ENCODE measurements at places on chromosomes 7 and 10.

DNA sequence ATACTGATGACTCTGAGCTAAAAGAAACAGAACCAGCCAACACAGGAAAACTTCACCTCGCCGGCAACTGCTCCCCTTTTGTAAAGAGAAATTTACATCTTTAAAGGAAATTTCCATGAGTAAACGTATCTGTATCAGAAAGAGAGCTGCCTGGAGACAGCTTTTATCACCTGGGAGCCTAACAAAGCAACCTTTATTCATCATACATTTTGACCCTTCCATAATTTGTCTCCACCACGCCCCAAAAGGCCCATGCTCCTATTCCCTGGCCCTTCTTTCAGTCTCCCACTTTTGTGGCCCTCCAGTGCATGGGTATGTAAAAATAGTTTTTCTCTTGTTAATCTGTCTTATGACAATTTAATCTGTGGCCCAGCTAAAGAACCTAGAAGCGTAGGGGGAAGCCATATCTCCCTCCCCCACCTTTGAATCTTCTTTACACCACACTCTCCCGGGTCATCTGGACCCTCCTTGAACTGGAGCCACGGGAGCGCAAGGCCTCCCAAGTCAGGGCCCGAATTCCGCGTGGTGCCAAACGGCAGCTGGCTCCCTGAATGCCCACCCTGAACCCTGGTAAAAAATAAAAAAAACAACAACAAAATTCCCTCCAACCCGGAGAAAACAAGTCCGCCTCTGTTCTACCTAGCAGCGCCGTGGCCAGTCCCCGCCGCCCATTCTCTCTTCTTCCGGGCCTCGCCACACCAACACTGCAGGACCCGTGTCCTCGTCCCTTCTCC lies 15.4 kb upstream of the FKBP9 start:
- DNase-seq: no peak

GRCh38 chr7:141452911-141453310 lies 98.3 kb upstream of the AGK start:
- no peak for DNase-seq

DNA sequence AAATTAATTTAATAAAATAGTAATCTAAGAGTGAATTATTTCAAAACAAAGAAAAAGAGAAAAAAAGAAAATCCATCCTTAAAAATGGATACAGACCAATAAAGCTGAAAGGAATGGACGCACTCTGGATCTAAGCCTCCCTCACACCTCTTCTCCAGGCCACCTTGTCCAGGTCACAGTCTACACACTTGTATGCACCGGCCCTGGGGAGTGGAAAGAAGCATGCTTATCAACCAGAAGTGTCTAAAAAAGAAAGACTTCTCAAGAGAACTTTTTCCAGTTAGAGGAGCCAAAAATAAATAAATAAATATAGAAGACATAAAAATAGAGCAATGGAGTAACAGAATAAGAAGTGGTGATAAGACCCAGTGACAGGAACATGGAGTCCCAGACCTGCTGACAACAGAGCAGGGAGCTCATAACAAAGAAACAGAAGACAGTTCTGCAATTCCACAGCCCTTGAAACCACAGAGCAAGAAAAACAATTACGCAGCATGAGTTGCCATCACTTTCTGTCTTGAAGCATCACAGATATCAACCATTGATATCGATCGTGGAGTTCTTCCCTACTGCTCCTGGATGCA lies 311.7 kb upstream of the NFE2L3 start:
- DNase-seq: no peak

GRCh38 chr10:13417459-13418126 lies 69.5 kb upstream of the SEPHS1 start:
- no peak for DNase-seq

- DNase-seq: no peak
Measured at GRCh38 chr10:125133696-125134482, 26.5 kb downstream of the CTBP2 start.

DNA sequence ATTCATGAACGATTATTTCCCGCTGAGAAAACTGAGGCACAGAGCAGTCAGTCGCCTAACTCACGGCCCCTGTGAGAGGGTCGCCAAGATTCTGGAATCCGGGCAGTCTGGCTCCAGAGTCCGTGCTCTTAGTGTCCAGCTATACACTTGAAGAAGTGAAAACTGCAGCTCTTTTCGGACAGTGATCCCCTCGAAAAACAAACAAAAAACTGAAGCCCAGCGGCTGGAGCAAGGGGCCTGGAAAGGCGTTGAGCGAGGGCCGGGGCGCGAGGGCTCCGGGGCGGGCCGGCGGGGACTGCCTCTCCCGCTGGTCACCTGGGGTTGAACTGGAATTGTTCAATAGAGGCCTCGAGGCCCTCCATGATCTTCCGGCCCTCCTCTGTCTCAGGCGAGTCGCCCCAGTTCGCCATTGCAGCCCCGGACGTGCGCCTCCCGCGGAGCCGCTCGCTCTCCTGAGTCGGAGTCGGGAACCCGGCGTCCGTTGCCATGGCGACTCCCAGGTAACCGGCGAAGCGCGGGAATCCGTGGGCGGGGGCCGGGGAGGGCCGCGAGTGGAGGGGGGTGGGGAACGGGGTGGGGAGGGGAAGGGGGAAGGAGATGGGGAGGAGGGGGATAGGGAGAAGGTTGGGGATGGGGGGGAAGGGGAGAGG lies 881 bp downstream of the C10orf67 start:
- DNase-seq: no peak

DNA sequence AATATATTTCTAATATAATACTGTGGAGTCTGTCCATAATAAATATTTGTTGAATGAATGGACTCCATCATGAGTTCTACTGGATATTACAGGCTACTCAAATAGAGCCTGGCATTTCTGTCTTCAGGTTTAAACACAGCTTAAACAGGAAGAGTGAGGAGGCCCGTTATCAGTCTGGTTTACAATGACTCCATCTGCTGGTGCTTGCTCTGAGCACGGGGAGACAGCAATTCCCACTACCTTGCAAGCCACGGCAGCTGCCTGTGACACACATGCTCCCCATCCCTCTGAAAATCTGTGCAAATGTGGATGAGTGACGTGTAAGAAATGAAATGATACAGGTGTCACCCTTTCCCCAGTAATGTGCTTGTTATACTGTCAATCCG lies 293.5 kb upstream of the IMMP2L start:
- DNase-seq: no peak

GRCh38 chr10:128763588-128763987 lies 637.4 kb upstream of the MKI67 start:
- DNase-seq: no peak

DNA sequence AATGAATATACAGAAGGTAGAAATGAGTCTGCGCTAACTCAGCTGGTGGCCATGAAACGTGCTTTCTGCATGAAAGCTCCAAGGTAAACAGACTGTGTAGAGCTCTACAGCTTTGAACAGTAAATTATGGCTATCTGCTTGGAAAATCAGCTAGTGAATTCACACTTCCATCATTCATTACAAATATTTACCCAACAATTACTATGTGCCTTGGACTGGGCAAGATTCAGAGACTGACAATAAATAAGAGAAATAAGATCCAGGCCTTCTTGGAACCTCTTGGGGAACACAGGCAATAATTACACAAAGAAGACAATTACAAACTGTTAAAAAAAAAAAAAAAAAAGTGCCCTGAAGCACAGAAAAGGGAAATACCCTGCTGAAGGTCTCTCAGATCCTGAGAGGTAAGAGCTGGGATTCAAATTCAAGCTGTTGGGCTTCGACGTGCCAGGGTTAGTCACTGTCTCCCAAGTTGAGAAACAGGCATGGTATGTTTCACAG lies 15.8 kb downstream of the TSPAN12 start:
- DNase-seq: peak; percentile 82

GRCh38 chr10:69051710-69052487 lies 36.0 kb upstream of the SRGN start:
- no peak for DNase-seq

- DNase-seq: peak; percentile 13
Measured at GRCh38 chr10:24603333-24603732, 120.4 kb downstream of the ARHGAP21 start.

GRCh38 chr10:114603948-114604347 lies 54.1 kb downstream of the ABLIM1 start:
- no peak for DNase-seq

GRCh38 chr10:24897326-24897926 lies 55.0 kb downstream of the PRTFDC1 start:
- DNase-seq: no peak

DNA sequence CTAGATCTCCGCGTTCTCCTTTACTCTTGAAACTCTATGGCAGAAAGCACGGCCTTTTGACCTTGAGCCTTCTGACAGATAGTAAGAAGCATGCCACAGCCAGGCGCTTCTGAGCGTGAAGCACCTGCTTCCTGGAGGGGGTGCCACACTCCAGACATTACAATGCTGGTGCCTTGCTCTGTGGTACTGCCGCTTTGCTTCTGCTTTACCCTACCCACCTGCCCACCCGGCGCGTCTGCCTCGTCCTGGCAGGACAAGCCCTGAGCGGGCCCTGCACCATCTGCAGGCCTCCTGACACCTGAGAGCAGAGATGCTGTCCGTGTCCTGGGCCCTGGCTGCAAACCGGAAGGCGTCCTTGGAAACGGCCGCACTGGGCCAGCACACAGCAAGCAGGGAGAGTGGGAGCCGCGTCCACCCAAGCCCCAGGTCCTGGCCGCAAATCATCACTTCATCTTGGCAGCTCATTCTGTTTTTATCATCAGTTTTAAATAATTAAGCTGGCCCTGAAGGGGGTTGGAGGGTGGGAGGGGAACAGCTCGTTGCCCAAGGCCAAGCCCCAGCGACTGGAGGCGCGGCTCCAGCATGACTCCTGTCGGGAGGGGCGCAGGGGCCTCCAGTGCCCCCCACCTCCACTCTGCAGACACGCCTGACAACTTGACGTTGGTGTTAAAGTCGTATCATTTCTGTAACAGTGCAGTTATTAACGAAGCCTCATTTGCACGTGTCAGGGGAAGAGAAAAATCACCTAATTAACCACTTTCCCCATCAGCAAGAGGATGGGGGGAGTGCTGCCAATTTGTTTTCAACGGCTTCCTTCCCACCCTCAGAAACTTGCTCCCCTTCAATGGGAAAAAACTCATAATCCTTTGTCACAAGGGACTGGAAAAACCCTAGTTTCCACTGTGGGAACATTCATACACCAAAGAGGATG lies 132.2 kb downstream of the MAD1L1 start:
- DNase-seq: no peak

DNA sequence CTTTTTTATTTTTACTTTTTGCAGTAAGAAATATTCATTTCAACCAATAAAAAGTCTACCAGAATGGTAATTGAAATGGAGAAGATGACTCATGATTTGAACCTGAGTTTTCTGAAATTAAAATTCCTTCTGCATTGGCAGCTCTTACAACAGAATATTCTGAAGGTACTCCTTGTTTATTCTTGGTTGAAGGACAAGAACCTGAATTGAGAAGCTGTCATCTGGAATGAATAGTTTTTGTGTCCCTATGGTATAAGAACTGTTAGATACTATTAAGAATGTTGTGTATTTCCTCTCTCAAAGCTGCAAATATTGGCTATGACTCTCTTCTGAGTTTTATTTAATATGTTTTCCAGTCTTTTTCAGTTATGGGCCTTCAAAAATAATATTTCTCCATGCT lies 56.1 kb downstream of the CDK1 start:
- no peak for DNase-seq

DNA sequence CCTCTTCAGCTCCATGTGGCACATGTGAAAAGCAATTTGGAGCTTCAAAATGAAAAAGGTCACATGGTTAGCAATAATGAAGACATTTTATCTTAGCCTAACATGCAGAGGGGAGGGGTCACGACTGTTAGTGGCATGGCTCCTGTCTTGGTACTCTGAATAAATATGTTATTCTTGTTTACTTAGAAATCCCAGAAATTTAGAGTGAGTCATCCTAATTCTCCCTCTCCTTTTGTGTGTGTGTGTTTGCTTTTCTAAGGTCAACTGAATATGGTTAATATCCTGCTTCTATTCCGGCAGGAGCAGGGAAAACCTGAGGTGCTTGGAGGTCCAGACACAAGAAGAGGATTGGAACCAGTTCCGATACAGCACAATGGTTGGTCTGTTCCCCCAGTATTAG lies 17.6 kb downstream of the BCCIP start:
- no peak for DNase-seq

GRCh38 chr10:102729029-102730026 lies 14.4 kb upstream of the WBP1L start:
- no peak for DNase-seq

- DNase-seq: no peak
Measured at GRCh38 chr10:49577182-49577925, 32.8 kb upstream of the SLC18A3 start.

DNA sequence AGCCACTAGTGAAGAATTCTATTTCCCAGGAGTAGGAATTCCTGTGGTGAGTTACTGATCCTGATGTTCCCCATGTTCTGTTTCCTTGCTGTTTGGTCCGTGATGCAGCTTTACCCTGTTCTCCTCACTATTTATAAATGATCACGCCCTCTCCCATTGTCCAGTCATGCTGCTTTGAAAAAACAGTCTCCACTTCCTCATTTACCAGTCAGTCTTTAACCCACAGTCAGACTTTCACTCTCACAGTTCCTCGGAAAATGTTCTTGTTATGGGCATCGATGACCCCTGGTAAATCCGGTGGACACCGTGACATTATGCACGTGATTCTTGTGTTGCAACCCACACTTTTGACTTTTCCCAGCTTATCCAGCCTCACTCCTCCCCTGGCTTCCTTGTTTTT lies 14.4 kb downstream of the SCIN start:
- peak; percentile 93 for DNase-seq

- DNase-seq: peak; percentile 92
Measured at GRCh38 chr10:26468291-26468690, 30.1 kb downstream of the APBB1IP start.

DNA sequence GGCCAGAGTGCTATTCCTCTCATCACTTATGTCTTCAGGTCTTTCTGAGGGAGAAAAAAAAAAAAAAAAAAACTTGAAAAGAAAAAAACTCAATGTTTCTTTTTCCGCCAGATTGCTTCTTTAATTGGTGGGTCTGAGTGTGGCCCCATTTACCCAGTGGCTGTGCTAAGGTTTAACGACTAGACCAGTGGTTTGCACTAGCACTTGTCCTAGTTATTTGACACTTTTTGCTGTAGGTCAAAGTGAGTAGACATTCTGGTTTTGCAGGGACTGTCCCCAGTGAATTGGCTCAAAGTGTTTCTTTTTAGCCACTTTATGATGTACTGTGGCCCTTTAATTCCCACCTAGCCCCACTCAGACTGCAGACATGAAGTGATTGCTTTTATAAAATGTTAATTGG lies 273.3 kb downstream of the PTEN start:
- no peak for DNase-seq

- DNase-seq: peak; percentile 65
Measured at GRCh38 chr7:24968165-24968564, 11.8 kb downstream of the OSBPL3 start.

GRCh38 chr7:155348806-155349205 lies 51.1 kb downstream of the INSIG1 start:
- no peak for DNase-seq

- no peak for DNase-seq
Measured at GRCh38 chr10:58820386-58820785, 307.7 kb downstream of the BICC1 start.
